Cardiac fibroblast (primary cell): ENCODE measurements at places on chromosomes 4 and X.

DNA sequence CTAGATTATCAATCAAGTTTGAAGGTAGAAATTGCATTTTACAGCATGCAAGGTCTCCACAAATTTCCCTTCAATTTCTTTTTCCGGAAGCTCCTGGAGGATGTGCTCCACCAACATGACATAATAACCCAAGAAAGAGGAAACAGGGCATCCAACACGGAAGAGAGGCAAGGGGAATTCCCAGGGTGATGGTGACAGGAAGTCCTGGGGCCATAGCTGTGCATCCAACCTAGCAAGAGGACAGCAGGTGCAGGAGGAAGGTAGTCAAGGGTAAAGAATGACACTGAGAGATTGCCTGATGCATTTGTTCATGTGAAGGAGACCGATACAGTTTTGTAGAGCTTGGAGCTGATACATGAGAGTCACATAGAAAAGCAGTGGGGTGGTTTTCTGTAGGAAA is 115.7 kb upstream of the LSM6 start:
- no peak for DNase-seq

DNA sequence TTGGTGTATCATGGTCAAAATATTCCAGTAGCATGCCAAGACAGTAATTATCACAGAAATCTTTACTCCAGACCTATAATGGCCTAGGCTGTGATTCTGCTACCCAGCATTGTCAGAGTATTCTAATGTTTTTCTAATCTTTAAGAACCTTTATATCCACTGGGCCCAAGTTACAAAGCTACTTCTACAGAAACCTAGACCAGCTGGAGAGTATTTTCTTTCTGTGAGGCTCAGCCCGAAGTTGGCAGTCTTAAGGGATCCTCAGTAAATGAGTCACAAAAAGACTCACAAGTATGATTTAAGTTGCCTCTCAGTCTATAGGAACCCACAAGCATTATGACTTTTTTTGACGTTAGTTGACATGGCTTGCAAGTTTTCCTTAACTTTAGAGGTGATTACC is 638.5 kb upstream of the FAM241A start:
- DNase-seq = peak; percentile 80

DNA sequence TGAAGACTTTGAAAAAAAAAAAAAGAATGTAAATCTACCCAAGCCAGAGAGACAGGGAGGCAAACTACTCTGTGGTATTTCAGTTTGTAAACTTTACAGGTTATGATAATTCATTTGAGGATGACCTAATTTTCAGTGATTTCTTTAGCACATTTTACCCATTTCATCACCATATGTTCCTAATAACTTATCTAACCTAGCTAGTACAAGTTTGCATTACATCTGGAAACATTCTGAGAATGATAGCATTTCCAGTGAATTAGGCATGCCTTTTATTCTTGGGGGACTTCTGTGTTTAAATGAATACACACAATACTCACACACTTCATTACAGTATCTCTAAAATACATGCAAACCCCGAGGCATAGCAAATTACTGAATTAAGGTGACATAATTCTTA is 1055.5 kb downstream of the PCDH18 start:
- no peak for DNase-seq

DNA sequence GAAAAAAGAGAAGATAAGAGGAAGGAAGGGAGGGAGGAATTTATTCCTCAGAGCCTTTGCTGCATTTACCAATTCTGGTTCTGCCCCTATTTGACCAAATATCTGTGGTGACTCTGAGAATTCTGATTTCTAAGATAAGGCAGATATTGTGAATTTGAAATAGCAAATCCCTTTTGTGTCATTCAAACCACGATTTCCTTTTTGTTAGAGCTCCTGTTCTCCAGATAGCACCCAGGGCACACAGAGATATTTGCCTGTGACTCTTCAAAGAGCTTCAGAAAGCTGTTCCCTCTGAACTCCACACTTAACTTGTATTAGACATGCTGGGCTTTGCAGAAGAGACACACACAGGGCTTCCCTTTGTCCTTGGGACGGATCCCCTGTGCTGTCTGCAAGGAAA is 272.2 kb downstream of the DHRSX start:
- DNase-seq = no peak

DNA sequence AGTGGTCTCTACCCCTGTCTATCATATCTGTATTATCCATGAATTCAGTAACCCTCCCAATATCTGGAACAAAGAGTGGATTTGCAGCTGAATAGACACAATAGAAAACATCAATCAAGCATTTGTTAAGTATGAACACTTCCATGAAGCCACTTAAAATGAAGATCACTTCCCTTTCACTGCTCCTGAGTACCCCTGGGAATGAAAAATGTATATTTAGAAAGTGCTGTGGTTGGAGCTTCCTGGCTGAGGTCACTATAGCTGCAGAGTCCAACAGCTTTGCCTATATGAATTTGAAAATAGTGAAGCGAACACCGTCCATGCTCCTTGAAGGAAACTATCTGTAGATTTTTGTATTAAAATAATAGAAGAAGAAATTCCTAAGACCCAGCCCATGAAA is 227.0 kb downstream of the DTHD1 start:
- no peak for DNase-seq
